ENCODE measurements at places on chromosomes 13 and 19. TPM values are rescaled to one million over a fixed set of nuclear protein-coding genes. Genes with fewer than 3 reads are reported as not detected.
A peak's percentile ranks its signal among the peaks of the same experiment; 100 is the strongest.

Gene RNF225
- not detected for total RNA-seq

DNA sequence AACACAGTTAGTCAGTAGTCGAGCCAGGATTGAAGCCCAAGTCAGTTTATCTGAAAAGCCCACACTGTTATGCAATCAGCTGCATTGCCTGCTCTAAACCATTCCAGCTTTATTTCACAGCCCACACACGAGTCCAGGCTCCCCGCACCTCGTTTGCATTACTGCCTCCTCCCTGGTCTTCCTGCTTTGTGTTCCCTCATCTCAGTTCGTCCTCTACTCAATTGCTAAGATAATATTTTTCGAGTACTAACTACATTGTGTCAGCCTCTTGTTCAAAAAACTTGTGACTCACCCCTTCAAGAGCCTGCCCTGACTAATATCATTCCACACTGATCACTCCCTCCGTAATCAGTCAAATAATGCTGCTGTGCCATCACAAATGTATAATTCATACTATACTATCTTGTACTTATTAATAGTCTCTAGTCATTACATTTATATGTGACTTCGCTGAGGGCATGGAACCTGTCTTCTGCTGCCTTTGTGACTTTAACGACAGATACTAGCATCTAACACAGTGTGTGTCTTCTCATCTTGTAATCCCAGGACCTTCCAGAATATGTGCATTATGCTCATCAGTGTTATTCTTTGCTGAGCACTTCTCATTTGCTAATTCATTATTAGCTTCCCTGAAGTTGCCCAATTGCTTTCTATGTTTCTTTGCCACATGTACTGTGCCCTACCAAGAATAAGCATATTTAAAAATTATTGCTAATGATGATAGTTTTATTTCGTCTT is 26.2 kb upstream of the WDFY2 start:
- peak; percentile 68 for DNase-seq

Gene HOMER3
- 32.9 TPM for total RNA-seq

DNA sequence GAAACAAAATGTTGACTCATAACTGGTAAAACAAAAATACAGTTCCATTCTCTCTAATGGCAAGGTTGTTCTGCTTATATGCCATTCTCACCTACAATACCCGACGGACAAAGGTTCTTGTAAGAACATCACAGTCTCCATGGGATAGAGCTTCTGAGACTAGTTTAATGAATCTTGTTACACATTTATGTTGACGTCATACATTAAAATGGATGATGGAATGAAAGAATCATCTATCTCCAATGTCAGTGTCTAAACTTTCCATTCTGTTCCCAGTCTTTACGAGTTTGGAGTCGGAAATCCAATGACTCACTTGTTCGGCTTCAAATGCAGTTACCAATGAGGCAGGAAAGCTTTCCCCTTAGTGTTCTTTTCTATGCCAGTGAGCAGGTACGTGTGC is 17.7 kb downstream of the ZNF160 start:
- DNase-seq: no peak

Gene DPF1
- 5.3 TPM for total RNA-seq

GRCh38 chr13:107767119-107767518 is 448.2 kb downstream of the LIG4 start:
- DNase-seq: peak; percentile 15

Gene LRRC25
- not detected for total RNA-seq

DNA sequence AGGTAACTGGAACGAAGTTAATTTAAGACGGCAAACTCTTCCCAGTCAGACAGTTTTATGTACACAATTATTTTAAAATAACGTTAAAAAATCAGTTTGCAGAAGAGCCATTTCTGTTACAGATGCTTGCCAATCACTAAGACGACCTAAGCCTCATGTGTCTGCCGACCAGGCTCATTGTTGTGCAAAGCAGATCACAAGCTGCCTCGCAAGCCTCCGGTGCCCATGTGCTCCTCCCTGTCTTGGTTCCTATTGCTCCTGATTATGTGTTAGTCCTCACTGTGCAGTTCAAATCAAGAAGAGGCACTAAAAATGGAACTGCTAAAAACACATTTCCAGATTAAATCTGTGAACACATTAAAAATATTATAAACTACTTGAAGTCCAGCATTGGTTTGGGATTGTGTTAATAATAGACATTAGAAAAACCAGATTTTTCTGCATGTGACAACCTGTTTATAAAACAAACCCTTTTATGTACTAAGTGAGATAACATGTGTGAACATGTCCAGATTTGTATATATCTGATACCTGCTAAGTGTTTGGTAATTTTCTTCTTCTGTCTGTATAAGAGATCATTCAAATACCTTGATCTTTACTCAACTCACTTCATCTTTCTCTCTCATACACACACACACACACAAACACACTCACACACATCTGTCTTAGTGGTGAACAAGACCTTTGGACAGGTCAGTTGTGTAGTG is 81.9 kb upstream of the SLC15A1 start:
- DNase-seq: no peak

DNA sequence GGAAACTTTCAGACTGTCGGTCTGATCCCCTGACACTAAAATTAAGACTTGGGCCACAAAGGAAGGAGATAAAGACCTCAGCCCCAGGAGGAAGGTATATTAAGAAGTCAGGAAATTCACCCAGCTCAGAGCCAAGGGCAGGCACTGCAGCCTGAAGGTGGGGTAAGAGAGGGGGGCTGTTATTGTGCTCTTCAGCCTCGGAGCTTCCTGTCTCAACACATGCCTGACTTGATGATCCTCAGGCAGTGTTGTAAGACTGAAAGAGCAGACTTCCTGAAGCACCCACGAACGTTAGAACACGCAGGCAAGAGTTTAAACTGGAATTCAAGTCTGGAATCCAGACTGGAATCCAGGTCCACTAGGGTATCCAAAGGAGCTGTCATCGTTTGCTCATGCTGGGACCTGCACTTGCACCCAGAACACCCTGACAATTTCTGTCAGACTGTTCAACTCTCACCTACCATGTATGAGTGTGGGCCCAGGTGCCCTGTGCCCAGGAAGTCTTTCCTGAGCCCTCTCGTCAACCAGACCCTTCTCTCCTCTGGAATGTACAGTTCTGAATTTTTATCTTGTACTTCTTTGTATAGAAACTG is 10.7 kb upstream of the FLT1 start:
- DNase-seq: no peak

- DNase-seq: no peak
These were observed 721.9 kb upstream of the SLC10A2 start for GRCh38 chr13:103788061-103788652.
